Activated naive CD4-positive, alpha-beta T cell treated with anti-CD3 and anti-CD28 coated beads for 36 hours (primary cell): ENCODE measurements at places on chromosomes 12 and 14.

- DNase-seq: no peak
Observed at GRCh38 chr14:67487332-67487731, 1.2 kb downstream of the TMEM229B start.

GRCh38 chr14:99522934-99523703, 41.9 kb downstream of the CCNK start:
- no peak for DNase-seq

DNA sequence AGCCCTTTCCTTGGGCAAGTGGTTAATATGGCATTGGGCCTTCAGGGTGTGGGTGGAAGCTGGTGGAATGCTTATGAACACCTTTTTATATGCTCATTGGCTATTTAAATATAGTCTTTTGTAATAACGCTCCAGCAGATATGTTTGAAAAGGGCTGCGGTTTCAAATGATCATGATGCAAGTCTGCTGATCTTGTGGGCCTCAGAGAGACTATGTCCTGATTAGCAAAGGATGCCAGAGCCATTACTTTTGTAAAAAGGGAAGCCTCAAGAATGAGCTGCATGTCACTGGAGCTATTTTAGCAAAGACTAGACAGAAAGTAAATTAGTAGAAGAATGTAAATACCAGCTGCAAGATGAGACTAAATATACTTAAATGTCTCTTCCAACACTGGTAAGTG, 200.5 kb downstream of the GXYLT1 start:
- no peak for DNase-seq

DNA sequence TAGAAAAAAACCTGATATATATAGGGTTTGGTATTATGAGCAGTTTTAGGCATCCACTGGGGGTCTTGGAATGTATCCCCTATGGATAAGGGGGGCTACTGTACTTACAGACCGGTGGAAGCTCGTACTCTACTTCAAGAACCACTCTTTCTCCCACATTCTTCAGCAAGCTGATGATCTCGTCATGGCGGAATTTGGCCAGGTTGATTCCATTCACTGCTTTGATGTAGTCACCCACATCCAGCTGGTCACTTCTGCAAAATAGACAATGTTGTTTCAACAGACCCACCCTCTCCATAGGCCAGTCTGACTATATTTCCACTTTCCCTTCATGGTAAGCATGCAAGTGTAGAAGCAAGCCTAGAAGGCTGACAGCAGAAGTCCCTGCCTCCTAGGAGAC, 139.9 kb downstream of the GRIP1 start:
- DNase-seq: no peak

- no peak for DNase-seq
Observed at GRCh38 chr12:7145671-7146070, 15.5 kb downstream of the CLSTN3 start.

DNA sequence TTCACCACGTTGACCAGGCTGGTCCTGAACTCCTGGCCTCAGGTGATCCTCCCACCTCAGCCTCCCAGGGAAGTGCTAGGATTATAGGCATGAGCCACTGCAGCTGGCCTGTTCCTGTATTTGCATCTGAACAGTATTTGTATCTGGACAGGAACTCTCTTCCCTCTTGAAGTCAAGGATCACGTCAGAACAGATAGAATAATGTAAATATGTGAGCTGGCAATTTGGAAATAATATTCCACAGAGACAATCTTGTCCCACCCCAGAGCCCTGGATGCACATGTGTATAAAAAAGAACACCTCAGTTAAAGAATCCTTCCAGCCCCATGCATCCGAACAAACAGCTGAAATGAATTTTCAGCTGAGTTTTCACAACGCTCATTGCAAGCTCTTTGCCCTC, 118.3 kb downstream of the VEZT start:
- no peak for DNase-seq

DNA sequence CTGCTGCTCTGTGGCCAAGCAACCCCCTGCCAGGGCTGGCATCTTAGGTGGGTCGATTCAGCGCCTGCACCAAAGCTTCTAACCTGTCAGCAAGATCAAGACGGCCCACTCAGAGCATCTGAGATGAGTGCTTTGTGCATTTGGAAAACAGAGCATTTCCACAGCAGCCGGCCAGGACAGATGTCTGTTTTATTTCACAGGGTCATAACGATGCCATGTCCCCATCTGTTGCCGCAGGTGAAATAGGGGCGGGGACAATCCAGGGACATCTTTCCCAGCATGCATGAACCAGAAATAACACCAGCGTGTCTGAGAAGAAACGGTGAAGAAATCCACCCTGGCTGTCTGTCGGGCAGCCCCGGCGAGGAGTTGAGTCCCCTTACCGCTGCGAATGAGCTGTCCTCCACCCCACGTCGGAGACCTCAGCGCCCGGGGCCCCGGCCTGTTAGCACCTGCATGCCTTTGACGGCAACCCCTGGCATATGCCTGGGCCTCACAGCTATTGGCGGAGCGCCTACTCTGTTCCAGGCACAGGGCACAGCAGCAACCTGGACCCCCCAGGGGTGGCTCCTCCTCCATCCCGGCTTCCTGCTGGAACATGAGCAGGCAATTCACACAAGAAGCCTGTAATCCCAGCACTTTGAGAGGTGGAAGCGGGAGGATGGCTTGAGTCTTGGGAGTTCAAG, 30.6 kb upstream of the ULK1 start:
- no peak for DNase-seq

- no peak for DNase-seq
Observed at GRCh38 chr14:22838631-22839041, 2.3 kb downstream of the MMP14 start.

GRCh38 chr12:109810954-109811623, 22.1 kb downstream of the TRPV4 start:
- DNase-seq: no peak

GRCh38 chr14:99055816-99056215, 216.2 kb downstream of the BCL11B start:
- peak; percentile 21 for DNase-seq

- peak; percentile 79 for DNase-seq
Observed at GRCh38 chr14:51873221-51873893, 12.9 kb downstream of the GNG2 start.

GRCh38 chr14:103880348-103881267, 33.2 kb upstream of the PPP1R13B start:
- peak; percentile 32 for DNase-seq

- DNase-seq: peak; percentile 23
Observed at GRCh38 chr14:21231020-21231652, 38.1 kb downstream of the HNRNPC start.

GRCh38 chr12:104516821-104517220, 60.1 kb downstream of the CHST11 start:
- DNase-seq: no peak

DNA sequence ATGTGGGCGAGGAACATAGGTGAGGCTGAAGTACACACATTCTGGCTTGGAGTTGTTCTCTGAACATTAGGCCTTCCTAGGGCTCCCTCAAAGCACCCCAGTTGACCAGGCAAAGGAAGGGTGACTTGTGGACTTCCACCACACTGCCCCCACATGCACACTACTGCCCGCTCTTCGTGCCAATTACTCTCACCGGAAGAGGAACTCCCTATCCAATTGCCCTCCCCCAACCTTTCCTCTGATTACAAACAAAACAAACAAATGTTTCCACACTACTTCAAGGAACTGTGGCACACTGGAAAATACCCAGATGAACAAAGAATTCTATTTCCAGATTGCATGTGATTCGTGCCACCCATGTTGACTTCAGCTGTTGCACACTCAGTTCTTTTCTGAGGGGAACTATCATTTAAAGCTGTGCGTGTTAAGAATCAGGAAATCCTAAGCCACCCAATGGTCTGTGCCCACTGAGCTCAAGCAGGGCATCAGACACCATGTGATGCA, 139.3 kb downstream of the SSPN start:
- no peak for DNase-seq

DNA sequence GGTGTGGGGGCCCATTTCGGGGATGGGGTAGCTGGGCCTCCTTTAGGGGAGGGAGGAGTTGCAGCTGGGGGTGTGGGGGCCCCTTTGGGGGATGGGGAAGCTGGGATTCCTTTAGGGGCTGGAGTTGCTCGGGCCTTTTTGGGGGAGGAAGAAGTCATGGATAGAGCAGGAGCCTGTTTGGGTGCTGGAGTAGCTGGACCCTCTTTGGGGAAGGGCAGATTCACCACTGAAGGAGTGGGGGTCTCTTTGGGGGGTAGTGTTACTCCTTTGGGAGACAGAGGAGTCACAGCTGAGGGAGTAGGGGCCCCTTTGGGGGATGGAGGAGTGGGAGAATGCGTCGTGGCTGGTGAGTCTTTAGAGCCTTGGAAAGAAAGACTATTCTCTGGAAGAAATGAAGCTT, 6.5 kb downstream of the NACA start:
- no peak for DNase-seq

DNA sequence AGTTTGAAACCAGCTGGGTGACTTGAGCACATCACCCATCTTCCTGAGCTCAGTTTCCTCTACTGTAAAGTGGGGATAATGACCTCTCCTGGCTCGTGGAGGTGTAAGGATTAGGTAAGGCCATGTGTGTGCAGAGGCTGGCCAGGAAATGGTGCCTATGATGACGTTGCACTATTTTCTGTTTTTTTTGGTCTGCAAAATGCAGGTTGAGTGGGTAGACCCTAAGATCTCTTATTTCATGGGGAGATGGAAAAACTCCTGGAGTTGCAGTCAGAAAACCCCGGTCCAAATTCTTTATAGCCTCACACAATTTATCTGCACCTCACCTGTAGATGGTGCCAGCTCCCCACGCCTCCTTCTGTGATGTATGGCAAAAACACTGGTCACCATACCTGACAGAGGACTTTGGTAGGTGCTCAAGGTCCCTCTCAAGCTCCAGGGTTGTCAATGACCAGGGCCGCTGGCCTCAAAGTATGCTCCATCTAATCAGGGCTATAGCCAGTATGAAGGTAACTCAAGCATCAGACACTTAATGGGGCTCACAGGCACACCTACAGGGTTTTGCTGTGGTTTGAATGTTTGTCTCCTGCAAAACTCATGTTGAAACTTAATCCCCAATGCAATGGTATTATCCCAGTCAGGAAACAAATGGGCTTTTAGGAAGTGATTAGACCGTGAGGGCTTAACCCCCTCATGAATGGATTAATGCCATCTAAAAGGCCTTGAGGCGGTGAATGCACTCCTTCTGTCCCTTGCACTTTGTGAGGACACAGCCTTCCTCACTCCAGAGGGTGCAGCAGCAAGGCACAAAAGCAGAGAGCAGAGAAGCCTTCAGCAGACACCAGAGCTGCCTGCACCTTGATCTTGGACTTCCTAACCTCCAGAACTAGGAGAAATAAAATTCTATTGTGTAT, 17.6 kb downstream of the C14orf132 start:
- DNase-seq: peak; percentile 24

DNA sequence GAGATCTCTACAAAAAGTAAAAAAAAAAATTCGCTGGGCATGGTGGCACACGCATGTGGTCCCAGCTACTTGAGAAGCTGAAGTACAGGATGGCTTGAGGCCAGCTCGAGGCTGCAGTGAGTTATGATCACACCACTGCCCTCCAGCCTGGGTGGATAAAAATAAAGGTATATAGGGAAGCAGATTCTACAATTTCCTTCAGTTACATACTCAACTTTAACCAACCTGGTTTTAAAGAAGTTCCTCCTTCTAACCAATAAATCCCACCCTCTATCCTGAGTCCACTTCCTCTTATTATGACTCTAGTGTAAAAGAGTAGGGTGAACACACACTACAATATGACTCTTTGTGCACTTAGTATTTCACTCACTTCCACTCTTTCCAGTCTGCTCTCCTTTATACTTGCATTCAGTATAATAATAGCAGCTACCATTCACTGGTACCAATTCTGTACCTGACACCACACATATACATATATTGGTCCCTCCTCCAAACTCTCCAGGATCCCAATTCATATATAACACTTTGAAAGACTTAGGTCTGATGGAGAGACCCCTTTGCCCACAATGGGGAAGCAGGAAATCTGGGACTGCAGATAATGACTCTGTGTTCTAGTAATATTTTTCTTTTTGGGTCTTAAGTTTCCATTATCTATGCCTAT, 2.3 kb downstream of the ARF3 start:
- DNase-seq: no peak

DNA sequence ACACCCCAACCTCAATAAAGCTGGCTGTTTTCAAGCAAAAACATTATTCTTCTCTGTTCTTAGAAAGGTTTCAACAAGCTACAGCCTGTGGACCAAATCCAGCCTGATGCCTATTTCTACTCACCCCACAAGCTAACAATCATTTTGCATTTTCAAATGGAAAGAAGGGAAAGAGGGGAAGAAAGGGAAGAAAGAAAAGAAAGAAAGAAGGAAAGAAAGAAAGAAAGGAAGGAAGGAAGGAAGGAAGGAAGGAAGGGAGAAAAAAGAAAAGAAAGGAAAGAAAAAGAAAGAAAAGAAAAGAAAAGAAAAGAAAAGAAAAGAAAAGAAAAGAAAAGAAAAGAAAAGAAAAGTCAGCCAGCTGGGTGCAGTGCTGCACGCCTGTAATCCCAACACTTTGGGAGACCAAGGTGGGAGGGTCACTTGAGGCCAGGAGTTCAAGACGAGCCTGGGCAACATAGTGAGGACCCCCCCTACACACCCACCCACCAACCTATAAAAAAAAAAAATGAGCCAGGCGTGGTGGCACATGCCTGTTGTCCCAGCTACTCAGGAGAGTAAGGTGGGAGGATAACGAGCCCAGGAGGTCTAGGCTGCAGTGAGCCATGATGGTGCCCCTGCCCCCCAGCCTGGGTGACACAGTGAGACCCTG, 26.3 kb downstream of the SCARB1 start:
- no peak for DNase-seq

- no peak for DNase-seq
Observed at GRCh38 chr14:50026396-50026795, 90.0 kb downstream of the VCPKMT start.

GRCh38 chr14:65282896-65283253, 129.7 kb upstream of the FUT8 start:
- DNase-seq: no peak

DNA sequence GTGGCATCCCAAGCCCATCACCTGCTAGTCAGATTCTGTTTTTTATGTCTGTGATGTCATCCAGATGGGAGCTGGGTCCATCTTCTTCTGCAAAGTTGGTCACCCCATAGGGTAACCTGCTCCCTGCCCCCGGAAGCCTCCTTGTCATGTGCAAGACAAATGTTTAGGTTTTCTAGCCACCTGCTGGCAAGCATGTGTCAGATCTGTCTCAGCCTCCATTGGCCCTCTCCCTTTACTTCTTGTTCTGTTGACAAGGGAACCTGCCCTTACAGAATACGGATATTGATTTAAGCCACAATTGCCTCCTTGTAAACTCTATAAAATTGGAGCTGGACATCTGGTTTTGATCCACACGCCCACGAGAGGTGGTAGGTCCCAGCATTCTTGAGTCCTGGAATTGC, 7.5 kb downstream of the NTF3 start:
- no peak for DNase-seq

GRCh38 chr12:107748472-107748871, 12.5 kb downstream of the PRDM4 start:
- DNase-seq: no peak
